Activated T-cell treated with anti-CD3 and anti-CD28 coated beads for 4 hours (primary cell): ENCODE measurements at places on chromosomes 4 and X.

DNA sequence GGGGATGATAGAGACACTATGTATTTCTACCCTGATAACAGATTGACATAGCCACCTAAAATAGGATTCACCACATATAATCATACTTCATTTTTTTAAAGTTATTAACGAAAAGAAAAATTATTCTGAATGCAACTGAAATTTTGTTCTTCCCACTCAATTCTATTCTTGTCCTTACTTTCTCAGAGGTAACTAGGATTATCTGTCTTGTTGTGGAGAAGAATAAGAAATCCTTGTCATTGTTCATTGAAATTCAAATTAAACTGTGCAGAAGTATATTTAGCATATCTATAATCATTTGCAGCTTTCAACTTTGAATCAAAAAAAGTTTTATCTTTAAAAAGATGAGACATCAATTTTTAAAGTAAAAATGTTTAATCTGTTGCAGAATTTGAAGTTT, 40.4 kb upstream of the PRR27 start:
- DNase-seq, result no peak

DNA sequence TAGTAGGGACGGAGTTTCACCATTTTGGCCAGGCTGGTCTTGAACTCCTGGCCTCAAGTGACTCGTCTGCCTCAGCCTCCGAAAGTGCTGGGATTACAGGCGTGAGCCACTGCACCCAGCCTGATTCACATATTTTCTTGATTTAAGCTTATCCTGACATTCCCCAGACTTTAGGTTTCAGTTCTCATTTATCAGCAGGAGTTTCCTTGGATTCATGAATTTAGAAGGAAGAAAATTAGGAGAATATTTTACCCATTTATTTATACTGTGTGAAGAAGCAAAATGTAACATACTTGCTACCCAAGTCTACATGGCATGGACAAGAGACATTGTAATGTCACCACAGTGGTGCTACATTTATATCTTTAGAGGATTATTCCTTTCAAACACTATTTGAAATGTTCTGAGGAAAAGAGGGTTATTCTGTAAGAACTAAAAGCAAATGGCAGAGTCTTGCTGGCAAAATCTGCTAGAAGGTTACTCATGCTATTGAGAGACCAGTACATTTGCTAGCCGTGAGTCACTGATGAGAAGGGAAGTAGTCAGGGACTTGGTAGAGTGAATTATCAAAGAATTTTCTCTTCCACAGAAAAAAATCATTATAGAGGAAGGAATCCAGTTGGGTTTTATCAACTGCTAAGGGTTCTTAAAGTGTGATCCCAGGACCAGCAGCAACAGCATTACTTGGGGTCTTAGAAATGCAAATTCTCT, 26.1 kb upstream of the CFAP299 start:
- no peak for DNase-seq

- DNase-seq, result no peak
Measured at GRCh38 chrX:21855937-21856415, at the start of gene YY2. Gene YY2, plus strand, starts transcription at chrX:21855987. Its CDS starts 498 bp downstream, at chrX:21856485.

DNA sequence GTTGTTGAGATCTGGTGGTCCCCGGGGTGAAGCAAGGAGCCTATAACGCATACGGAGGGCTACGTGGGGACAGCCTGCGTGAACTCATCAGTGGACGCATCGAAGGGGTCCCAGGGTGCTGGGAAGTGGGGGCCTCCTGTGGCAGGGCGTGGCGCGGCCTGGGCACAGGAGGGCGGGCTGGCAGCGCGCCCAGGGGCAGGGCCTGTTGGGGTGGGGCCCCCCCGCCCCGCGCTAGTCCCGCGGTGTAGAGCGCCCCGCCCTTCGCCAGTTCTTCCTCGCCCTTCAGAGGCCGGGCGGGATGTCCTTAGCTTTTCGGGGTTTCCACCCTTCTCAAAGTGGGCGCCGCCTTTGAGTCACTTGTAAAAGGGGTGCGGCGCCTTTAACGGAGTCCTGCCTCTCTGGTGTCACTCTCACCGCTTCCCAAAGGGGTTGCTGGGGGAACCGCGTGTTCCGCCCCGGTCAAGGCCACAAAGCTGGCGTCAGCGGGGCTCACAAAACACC, 632 bp downstream of the PLP2 start:
- peak; percentile 44 for DNase-seq

GRCh38 chr4:172983014-172983413, 185.6 kb upstream of the GALNT7 start:
- no peak for DNase-seq

GRCh38 chr4:38503689-38504395, 160.2 kb upstream of the KLF3 start:
- DNase-seq, result no peak

DNA sequence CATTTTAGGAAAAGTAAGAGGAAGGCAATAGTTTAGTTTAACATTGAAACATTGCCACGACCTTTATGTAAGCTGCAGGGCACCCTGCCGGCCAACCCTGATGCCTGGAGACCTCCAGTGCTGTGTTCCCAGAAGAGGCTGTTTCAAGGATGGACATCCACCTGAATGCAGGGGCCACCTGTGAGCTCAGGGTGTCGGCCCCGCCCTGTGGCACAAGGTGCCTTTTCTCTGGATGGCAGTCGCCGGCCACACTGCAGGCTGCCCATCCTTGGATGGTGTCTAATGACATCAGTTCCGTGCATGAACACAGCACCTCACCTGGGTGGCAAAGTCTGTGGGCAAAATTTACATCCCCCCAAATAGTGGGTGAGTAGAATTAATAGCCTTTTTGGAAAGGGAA, 180.0 kb downstream of the AFAP1 start:
- DNase-seq, result no peak

DNA sequence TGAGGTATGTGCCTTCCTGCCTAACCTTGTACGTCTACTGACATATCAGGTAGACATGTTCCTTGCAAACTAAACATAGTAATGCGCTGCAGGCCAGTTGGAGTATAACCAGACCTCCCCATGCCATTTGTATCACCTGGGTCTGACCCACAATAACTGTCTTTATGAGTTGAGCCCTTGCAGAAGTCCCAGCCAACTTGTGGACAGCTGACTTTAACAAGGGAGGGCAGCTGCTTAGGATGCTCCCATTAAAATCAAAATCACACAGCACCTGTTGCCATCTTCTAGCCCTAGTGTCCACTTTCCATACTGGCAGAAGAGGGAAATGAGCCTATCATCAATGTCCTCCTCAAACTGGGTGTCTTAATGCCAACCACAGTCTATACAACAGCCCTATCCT, 41.6 kb downstream of the KANTR start:
- no peak for DNase-seq

- no peak for DNase-seq
Measured at GRCh38 chr4:85496126-85496849, 21.3 kb downstream of the ARHGAP24 start.

GRCh38 chr4:69095301-69095731, 958 bp upstream of the UGT2B7 start:
- no peak for DNase-seq
